Activated naive CD8-positive, alpha-beta T cell treated with anti-CD3 and anti-CD28 coated beads, Interleukin-2, amount 10 ng/mL, durations not matched to agents 7 days and 5 days (primary cell): ENCODE measurements at places on chromosomes 7 and 10. TPM values are rescaled to one million over a fixed set of nuclear protein-coding genes. Genes with fewer than 3 reads are reported as not detected.

DNA sequence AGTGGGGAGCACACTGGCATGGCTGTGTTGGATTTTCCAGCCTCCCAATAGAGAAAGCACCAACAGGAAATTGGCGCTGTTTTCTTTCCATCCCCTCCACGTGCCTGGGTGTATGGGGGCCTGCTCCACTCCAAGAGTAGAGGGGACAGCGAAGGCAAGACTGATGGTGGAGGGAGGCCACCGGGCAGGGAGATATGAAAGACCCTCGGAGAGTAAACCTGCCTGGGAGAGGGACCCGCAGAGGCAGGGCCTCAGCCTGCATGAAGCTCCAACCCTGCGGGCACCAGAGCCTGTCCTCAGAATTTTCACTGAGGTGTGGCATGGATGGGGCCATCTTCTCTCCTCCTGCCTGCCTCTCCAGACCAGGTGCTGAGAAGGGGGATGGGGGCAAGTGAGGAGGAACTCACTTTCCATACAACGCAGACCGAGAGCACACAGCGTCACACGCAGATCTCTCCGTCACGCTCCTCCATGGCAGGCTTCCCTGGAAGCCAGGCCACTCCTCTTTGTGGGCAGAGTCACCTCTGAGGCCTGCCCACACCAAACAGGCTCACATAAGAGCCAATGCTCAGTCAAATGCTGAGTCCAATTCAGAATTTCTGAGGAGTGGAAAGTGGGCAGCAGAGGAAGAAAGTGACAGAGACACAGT lies 18.8 kb downstream of the ANXA11 start:
- no peak for DNase-seq

GRCh38 chr10:113301342-113301984 lies 251.4 kb upstream of the HABP2 start:
- no peak for DNase-seq

The KCTD7 gene
- 39.0 TPM for total RNA-seq

The LOXL4 gene
- not detected for total RNA-seq
